Ammon's horn (tissue), 1 donor: ENCODE measurements at places on chromosomes 3 and 15.

DNA sequence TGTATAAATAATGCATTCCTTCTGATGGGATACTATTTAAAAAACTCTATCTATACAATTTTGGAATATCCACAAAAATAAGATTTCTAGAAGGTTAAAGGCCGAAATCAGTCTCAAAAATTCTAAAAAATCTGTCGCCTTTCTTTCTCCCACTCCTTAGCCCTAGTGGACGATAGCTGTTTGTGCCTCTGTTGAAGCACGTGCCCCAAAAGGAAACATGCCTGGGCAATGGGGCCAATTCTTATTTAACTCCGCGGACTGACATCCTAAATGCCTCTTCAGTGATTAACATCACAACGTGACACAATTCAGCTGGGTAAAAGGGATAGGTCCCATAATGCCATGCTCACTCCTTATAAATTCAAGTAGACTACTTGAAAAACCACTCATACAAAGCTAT is 65.1 kb downstream of the GAP43 start:
- no peak for DNase-seq

GRCh38 chr15:52137432-52138357 is 25.1 kb upstream of the BCL2L10 start:
- peak; percentile 51 for DNase-seq

DNA sequence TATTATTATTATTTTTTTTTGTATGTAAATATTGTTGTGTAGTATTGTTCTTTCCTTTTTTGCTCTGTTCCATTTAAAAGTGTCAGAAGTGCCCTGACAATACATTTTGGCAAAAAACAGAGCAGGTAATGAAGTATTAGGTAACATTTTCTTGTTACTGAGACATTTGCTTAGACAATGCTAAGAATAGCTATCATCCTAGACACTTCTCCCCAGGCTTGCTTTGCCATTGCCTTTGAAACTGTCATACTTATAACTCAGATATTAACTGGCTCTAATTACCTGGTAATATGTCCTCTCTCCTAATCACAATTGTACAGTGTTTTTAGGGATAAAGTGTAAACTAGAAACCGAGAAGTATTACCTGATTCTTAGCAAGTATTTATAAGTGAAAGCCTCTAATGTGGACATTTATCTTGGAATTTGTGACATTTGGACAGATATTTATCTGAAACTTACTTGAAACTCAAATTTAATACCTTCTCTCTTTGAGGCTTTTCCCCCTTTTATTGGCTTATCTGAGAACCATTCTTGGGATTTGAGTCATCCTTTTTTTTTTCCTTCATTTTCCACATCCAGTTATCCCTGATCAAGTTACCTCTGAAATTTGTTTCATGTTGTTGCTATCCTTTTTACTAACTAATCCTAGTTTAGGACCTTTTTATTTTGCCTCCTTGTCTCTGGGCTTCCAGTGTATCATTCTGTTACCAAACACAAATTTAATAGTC is 13.1 kb downstream of the ARIH1 start:
- no peak for DNase-seq

- DNase-seq = no peak
Observed at GRCh38 chr3:164007765-164008164, 1070.5 kb downstream of the SI start.

DNA sequence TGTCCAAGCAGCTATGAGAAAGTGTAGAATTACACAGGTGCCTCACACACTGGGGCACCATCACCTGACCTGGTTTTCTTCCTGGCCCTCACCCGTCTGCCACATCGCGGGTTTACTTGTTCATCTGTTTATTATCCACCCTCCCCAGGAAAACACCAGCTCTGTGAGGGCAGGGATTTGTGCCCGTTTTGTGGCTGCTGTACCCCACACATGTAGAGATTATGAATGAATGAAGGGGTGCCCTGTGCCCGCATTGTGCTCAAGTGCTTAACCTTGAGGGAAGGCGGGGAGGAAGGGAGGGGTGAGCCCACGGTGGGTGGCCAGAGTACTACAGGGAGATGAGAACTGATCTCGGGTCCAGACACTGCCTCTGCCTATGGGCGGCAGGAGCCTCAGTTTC is 108.4 kb downstream of the WNT7A start:
- no peak for DNase-seq

DNA sequence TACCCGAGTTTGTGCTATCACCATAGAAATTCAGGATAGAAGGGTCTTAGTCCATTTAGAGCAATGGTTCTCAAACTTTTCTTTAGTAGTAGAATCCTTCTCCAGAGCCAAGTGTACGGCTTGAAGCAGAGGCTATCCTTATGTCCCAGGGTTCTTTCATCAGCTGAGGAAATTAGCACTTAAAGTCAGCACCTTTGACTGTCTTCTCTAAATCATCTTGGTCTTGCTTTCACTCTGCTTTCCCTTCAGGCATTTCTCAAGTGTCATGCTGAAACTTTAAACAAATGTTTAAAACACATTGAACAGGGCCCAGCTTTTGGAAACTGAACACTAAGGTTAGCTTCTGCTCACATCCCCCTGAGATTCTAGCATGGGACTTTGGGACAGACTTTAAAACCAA is 78.2 kb downstream of the TM4SF4 start:
- no peak for DNase-seq
